Liver (tissue), 10 donors: ENCODE measurements at places on chromosomes 7 and 10. TPM values are rescaled to one million over a fixed set of nuclear protein-coding genes. Genes with fewer than 3 reads are reported as not detected.

The OR2A2 gene
- polyA plus RNA-seq, result not detected

- no peak for DNase-seq
Observed at GRCh38 chr7:39645482-39646407, 22.4 kb downstream of the RALA start.

The TAF6 gene
- 16.3 TPM for polyA plus RNA-seq

The PNLIPRP3 gene
- not detected for polyA plus RNA-seq

- no peak for DNase-seq
Observed at GRCh38 chr7:25068502-25069213, 56.4 kb downstream of the CYCS start.

The CTAGE4 gene
- 1.4 TPM for polyA plus RNA-seq

The GIMAP7 gene
- polyA plus RNA-seq, result 10.2 TPM

GRCh38 chr7:153070141-153070540, 310.6 kb downstream of the ACTR3B start:
- no peak for DNase-seq

- no peak for DNase-seq
Observed at GRCh38 chr10:77357611-77358310, 279.8 kb downstream of the KCNMA1 start.

GRCh38 chr10:1658658-1659057, 78.7 kb downstream of the ADARB2 start:
- no peak for DNase-seq
